ENCODE measurements at places on chromosomes 11 and 22. TPM values are rescaled to one million over a fixed set of nuclear protein-coding genes. Genes with fewer than 3 reads are reported as not detected.

ZW10 gene
- 122 TPM for total RNA-seq

TRMT2A gene
- 53.2 TPM for total RNA-seq

OR51F1 gene
- not detected for total RNA-seq

HTR3B gene
- not detected for total RNA-seq

ZNF215 gene
- total RNA-seq: 0.88 TPM

PLEKHA7 gene
- 38.2 TPM for total RNA-seq

CASTOR1 gene
- total RNA-seq: 67.1 TPM

MFRP gene
- 0.26 TPM for total RNA-seq

F2 gene
- 0.27 TPM for total RNA-seq

DEUP1 gene
- not detected for total RNA-seq

PDGFD gene
- total RNA-seq: 40.4 TPM

PLAAT2 gene
- not detected for total RNA-seq
